ENCODE measurements at places on chromosomes 6 and 20. TPM values are rescaled to one million over a fixed set of nuclear protein-coding genes. Genes with fewer than 3 reads are reported as not detected.

GRCh38 chr20:62457831-62458230 lies 18.0 kb downstream of the GATA5 start:
- no peak for DNase-seq

DNA sequence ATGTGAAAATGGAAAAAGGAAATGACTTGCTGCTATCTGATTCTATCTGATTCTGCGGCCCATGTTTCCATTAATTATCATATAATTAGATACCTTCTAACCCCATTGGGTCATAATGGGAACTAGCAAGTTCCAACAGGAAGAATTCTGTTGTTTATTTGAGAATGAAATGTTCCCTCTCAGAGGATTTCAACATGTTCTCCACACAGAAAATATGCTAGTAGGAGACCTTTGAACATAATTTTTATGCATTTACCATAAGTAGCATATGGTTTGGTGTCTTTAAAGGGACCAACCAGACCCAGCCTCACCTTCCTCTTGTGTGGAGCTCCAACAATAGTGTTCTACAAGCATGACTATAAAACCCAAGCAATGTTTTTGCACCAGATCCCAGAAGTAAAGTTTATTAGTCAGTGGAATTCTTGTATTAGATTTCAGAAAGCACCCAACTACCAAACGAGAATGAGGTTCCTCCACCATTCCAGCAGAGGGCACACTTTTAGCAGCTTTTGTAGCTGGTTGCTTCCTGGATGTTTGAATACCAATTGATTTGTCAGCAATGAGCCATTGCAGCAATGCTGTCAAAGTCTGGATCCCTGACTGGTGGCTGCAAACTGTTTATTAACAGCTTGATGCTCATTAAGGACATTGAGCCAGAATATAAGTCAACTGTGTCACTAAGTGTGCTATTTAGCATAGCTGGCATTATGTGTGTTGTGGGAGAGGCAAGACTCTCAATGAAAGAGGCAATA lies 143.6 kb upstream of the GJE1 start:
- DNase-seq, result no peak

The RIPOR2 gene
- 36.3 TPM for polyA plus RNA-seq

DNA sequence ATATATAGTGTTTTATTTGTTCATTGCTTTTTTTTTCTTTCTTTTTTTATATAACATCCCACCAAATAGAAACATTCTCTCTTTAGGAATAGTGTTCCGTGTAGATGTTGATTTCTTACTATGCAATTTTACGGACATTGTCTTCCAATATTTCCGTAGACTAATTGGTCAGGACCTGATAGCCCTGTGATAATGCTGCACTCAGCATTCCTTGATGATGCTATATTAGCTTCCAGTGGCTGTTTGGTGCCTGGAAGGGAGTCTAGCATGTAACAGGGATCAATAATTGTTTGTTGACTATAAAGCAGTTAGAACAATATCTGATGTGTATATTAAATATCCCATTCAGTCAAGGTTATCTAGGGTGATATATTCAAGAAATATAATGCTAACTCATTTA lies 6.7 kb upstream of the OR2W1 start:
- no peak for DNase-seq

- DNase-seq, result no peak
Measured at GRCh38 chr6:73028124-73028766, 197.1 kb downstream of the KHDC1L start.

GRCh38 chr6:133040094-133040802 lies 200.9 kb upstream of the EYA4 start:
- DNase-seq, result no peak

DNA sequence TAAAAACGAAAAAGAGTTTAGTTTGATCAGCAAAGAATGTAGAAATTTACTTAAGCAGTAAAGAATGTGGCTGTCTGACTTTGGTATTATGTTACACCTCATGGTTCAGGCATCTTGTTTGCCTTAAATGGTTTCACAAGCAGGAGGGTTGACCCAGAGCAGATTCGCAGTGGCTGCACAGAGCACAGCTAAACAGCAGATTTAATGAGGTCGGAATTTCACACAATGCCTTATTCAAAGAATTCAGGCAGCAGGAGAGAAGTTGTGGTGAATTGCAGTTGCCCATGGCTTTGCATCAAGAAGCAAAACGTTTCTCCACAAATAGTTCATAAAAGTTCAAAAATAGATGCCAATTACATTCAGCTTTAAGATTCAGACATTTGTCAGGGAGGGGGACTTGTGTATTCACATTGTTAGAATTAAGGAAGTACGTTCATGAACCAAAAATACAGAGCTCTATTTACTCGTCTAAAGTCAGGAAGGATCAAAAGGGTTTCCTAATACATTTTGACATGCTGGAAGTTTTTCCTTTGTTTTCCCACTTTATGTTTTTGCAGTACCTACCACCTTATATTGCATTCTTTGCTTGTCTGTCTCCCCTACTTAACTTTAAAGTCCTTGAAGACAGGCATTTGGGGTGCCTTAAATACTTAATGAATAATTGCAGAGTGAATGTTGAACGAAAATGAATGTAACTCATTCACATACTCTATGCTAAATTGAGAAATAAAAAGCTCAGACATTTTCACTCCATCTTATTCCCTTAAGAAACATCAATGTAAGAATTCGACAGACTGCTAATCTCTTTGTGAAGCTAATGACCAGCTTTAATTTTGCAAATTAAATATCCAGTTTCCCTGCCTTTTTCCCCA lies 1163.6 kb upstream of the CITED2 start:
- peak; percentile 100 for DNase-seq

- DNase-seq, result no peak
Measured at GRCh38 chr20:50798650-50799049, 3.8 kb downstream of the BCAS4 start.

DNA sequence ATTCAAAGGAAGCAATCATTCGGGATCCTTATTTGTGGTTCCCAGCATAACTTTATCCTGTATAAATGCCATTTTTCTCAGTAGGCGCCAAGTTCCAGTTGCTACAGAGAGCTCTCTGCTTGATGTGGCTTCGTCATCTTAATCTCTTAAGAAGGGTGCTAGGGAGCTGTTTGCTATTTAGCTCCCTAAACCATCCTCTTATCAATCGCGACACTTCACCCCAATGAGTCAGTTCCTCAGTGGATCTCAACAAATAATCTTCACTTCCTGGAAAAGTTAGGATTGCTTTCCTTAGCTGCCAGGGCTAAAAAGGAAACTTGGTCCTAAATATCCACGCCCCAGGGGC lies 1.3 kb upstream of the NKAIN2 start:
- no peak for DNase-seq

GRCh38 chr20:25408890-25409289 lies 1.4 kb downstream of the GINS1 start:
- DNase-seq, result no peak

The RAE1 gene
- polyA plus RNA-seq, result 30.5 TPM

DNA sequence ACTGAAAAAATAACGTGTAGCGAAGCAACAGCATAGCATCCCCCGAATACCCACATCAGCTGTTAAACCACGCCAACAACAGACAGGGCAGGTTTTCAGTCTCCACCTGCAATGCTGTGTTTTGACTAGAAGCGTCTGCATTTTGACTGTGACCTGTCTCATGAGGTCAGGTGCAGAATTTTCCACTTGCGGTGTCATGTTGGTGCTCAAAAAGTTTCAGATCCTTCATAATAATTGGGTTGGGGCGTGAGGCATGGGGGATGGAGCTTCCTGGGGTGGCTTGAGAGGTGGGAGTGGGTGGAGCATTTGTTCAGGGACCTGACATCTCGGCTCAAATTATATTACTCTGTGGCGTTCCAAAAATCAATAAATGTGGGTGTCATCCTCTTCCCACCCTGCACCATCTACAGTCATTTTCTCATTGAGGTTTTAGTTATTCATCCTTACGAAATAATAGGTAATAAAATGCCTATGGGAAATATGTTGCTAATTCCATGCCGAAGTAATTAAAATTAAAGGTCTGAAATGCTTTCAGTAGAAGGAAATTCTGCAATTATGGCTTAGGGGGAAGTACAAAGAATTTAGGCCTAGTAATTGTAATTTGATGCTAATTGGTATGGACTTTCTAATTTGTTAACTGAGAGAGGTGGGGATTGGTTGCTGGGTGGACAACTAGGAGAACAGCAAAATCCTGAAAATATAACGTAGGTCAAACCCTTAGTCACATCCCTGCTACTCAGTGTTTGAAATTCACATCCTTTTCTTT lies 81.0 kb downstream of the TIAM2 start:
- no peak for DNase-seq

DNA sequence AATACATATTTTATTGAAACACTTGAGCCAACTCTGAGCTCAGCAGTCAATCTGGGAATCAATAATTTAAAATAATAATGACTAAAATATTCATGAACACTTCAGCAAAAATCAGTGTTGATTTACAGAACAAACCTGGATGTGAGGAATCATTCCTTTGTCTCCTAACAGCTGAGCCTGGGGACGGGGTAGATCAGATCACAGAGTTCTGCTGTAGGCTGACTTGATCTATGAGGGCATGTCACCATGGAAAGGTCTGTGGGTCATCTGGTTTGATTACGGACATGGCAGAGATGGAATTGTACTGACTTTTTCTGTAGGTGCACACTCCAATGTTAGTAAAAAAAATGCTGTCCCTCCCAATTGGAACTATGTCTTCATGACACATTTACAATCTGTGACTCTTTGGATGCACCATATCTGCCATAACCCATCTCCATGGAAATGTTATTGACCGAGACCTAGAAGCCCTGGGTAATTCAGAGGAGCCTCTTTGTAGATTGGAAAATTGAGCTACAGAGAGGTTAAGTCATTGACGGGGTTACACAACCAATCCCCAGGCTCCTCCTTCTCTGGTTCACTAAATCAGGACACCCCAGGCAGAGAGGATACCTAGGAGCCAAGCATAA lies 114.1 kb downstream of the DOK5 start:
- DNase-seq, result no peak
